ENCODE measurements at places on chromosomes 7 and 10. TPM values are rescaled to one million over a fixed set of nuclear protein-coding genes. Genes with fewer than 3 reads are reported as not detected.

GRCh38 chr7:123120286-123120685 lies 79.5 kb downstream of the SLC13A1 start:
- H3K36me3 ChIP-seq, result no peaks in the 10 kb centered on the region
- H3K27ac ChIP-seq, result no peak overlapping the region
- DNase-seq, result no peak
- no peaks in the 10 kb centered on the region for H3K4me1 ChIP-seq

GRCh38 chr7:83148776-83149175 lies 13.9 kb downstream of the PCLO start:
- DNase-seq, result no peak
- no peaks in the 10 kb centered on the region for H3K36me3 ChIP-seq
- H3K4me1 ChIP-seq, result no peaks in the 10 kb centered on the region
- H3K4me3 ChIP-seq, result no peak overlapping the region
- H3K27me3 ChIP-seq, result no peaks in the 10 kb centered on the region

GRCh38 chr10:97849687-97850402 lies at the start of gene GOLGA7B:
Gene GOLGA7B, plus strand, starts transcription at chr10:97849843. Its CDS starts 461 bp downstream, at chr10:97850304.
- DNase-seq, result peak; percentile 71
- peaks cover 37% of the 10 kb centered on the region for H3K27me3 ChIP-seq

FKBP6 gene
- polyA plus RNA-seq, result not detected

GRCh38 chr7:45068236-45069023 lies 20.3 kb downstream of the NACAD start:
- H3K27me3 ChIP-seq, result no peaks in the 10 kb centered on the region
- no peak overlapping the region for H3K4me3 ChIP-seq
- no peak for DNase-seq
- no peak overlapping the region for H3K27ac ChIP-seq
- peaks cover 29% of the 10 kb centered on the region for H3K36me3 ChIP-seq

KCNH2 gene
- polyA plus RNA-seq, result 0.43 TPM

- H3K27me3 ChIP-seq, result no peaks in the 10 kb centered on the region
These were observed 17.3 kb upstream of the INPP5A start for GRCh38 chr10:132520177-132520811.

DNA sequence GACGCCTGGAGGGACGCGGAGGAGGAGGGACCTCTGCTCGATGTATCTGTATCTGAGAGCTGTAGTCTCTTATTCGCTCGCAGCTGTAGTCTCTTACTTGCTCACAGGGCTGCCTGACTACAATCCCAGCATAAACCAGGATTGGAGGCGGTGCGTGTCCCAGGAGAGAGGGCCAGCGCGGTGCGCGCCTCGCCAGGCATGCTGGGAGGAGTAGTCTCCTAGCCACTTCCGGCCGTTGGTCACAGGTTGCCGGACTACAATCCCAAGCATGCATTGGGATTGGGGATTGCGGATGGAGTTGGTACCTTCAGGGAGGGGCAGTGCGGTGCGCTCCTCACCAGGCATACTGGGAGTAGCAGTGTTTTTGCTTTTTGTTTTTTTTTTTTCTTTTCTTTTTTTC lies 421.7 kb upstream of the NUPR2 start:
- no peaks in the 10 kb centered on the region for H3K27me3 ChIP-seq
- H3K4me3 ChIP-seq, result no peak overlapping the region
- no peaks in the 10 kb centered on the region for H3K4me1 ChIP-seq
- H3K27ac ChIP-seq, result no peak overlapping the region

GRCh38 chr10:78491812-78492211 lies 458.1 kb downstream of the RPS24 start:
- H3K4me1 ChIP-seq, result no peaks in the 10 kb centered on the region
- no peaks in the 10 kb centered on the region for H3K27me3 ChIP-seq
- no peak overlapping the region for H3K27ac ChIP-seq

GRCh38 chr10:21368022-21368582 lies 157.4 kb downstream of the SKIDA1 start:
- peaks cover 13% of the 10 kb centered on the region for H3K4me1 ChIP-seq
- no peaks in the 10 kb centered on the region for H3K27me3 ChIP-seq
- H3K4me3 ChIP-seq, result no peak overlapping the region

GRCh38 chr10:25753776-25754175 lies 180.3 kb upstream of the MYO3A start:
- H3K27me3 ChIP-seq, result no peaks in the 10 kb centered on the region
- no peak for DNase-seq
- no peak overlapping the region for H3K4me3 ChIP-seq
- no peaks in the 10 kb centered on the region for H3K4me1 ChIP-seq
- no peaks in the 10 kb centered on the region for H3K36me3 ChIP-seq
